Ammon's horn (tissue), 1 donor: ENCODE measurements at places on chromosomes 6 and 20.
A peak's percentile ranks its signal among the peaks of the same experiment; 100 is the strongest.

DNA sequence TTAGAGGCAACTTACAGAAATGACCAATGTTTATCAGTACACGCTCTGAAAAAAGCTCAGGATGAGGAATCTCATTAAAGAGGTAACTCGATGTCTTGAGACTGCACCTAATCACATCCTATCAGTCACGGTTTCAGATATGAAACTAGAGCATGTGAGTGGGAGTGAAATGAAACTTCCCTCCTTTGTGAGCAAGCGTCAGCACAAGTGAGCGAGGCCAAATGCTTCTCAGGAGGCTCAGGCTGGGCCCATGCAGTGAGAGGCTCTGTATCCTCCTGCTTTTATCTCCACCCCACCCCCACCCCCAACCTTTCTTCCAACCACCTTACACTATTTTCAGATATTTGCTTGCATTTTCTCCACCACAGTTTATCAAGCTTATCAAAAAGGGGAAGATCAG is 140.8 kb upstream of the RIMS1 start:
- DNase-seq: no peak

DNA sequence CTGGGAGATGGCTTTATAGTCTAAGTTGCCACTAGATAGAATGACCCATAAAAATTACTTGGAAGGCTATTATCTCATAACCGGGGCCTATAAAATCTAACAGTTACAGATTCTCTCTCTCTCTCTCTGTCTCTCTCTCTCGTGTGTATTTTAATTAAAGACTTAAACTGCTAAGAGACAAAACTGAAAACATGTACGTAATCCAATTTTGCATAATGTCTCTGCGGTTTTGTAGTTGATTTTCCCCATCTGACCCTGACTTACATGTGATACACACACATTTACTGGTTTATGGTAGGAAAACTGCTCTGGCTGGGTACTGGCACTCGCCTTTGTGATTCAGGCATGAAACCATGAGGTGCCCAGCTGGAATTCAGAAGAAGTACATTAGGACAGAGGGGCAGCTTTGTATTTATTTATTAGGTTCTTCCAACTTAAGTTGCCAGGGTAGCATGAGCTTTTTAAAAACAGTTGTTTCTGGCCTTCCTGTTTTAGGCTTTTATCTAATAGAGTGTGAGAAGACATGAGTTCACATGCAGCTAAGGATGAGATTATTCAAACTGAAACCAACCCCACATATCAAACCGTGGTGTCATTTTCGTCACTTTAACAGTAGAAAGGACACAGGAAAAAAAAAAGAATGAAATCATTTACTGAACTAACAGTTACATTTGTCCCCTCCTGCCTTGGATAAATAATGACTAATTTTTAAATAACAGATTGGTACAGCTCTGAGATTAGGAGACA is 182.5 kb downstream of the GMPR start:
- no peak for DNase-seq

DNA sequence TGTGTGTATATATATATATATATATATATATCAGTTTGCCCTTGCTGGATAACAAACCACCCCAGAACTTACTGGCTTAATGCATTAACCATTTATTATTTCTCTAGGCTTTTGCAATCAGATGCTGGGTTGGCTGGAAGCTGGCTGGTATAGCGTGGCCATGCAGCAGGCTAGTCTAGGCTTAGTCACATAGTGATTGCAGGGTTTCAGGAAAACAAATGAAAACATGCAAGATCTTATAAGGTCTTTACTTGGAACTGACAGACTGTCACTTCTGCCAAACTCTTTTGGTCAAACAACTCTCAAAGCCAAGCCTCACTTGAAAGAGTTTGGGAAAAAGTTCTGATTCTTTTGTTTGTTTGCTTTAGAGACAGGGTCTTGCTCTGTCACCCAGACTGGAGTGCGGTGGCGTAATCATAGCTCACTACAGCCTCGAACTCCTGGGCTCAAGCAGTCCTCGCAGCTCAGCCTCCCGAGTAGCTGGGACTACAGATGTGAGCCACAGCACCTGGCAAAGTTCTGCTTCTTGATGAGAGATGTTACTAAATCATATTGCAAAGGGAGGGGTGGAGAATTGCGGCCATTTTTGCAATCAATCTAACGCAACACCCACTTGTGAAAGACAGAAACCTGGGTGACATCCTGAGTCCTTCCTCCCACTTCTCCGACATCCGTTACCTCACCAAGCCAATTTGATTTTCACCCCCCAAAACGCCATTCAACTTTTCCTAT is 74.6 kb upstream of the RNF24 start:
- DNase-seq: no peak

DNA sequence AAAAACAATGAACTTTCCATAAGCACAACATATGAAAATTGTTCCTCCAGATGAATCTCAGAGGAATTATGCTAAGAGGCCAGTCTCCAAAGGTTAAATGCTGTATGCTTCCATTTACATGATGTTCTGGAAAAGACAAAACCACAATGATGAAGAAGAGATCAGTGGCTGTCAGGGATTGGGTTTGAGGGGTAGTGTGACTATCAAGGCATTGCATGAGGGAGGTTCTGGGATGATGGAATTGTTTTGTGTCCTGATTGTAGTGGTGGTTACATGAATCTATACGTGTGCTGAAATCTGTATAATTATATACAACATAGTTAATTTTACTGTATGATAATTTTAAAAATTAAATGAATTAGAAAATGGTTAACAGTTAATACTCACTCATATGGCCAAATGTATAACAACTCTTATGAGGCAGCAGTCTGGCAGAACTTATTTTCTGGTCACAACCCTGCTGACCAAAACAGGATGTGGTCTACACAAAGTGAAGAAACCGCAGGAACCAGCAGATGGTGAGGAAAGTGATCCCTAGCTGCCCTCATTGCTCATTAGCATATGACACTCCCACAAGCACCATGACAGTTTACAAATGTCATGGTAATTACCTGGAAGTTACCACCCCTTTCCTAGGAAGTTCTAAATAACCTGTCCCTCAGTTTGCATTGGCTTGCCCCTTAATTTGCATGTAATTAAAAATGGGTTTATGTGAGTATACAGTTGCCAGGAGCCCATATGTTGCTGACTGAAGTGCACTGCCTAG is 31.9 kb downstream of the NSFL1C start:
- DNase-seq: peak; percentile 37

- no peak for DNase-seq
Measured at GRCh38 chr20:44394702-44395460, 39.4 kb downstream of the HNF4A start.

DNA sequence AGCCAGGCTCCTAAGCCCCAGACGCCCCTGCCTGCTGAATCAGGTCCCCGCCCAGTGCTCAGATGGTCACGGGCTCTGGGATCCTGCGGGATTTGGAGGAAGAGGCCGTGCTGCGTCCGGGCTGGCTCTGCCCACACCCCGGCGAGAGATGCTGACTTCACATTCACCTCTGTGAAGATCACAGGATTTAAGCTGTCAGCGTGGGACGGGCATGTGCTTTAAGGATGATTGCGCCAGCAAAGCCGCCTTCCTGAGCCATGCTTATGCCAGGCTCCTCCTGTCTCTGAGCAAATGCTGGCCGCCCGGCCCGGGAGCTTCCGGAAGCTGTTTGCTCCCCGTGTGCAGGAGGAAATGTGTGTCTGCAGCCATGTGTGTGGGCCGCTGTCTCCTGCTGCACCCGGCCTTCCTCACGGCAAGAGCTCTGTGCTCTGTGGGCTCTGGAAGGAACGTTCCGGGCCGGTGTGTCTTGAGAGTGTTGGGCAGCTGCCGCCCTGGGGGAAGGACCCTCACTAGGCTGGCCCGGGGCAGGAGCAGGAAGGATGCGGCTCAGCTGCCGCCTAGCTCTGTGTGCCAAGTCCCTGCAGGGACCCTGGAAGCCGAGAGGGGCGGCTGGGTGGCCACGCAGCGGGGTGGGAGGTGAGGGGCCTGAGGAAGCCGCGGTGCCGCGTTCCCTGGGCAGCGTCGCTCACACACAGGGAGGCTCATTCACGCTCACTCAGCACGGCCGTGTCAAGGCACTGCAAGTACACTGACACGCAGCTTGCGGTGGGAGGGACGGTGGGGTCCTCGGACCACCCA is 19.0 kb upstream of the BHLHE23 start:
- peak; percentile 23 for DNase-seq

DNA sequence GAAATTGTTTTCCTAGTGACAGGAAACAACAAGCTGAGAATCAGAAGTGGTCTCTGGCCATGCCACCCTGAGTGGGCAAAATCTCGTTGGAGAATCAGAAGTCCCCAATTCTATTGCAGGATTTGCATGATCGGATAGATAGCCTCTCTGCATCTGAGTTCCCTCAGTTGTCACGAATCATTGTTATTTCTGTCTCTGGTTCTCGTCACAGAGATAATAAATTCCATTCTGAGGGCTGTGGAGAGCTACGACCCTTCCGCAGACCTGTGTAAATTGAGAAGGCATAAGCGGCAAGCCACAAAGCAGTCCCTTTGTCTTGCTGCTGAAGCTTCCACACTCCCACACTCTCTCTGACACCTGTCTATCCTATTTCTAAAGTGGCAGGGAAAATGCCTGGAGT is 102.4 kb upstream of the CNR1 start:
- no peak for DNase-seq

DNA sequence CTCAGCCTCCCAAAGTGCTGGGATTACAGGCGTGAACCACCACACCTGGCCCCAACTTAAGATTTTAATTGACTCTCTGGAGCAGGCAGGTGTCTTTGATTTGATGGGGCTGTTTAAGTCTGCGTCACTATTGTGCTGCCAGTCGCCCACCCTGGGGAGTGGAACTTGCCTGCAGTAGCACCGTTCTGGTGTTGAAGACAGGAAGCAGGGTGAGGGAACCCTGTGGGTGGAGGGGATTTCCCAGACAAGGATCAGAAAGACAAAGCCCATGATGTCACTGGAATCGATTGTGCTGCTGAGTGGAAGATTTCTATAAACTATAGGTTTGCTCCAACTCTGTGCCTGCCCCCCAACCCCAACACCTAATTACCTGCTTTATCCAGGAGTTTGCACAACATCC is 11.0 kb downstream of the ALDH8A1 start:
- no peak for DNase-seq

DNA sequence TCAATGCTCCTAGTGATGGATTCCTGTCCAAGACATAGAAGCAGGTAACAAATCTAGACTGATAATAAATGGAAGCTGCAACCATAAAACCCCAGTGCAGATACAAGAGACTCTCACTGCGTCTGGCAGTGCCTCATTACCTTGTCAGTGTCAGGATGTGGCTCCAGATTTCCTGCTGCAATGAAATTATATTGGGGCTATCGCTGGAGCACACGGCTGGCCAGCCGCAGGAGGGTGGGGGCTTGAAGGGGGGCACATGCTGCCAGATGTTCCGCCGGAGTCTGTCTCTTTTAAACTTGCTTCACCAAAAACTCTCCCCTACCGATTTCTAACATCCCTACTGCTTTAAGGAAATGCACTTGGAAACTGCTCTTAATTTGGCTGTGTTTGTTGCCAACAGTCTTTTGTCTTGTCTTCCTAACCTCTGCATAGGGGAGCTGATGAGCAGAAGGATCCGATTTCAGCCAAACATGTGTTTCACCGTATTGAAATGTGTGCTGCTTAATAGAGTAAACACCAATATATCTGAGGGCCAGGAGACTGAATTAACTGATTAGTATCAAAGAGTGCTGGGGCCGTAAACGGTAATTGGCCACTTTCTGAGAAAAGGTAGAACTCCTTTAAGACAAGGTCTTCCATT is 102.2 kb upstream of the EXOC2 start:
- no peak for DNase-seq

DNA sequence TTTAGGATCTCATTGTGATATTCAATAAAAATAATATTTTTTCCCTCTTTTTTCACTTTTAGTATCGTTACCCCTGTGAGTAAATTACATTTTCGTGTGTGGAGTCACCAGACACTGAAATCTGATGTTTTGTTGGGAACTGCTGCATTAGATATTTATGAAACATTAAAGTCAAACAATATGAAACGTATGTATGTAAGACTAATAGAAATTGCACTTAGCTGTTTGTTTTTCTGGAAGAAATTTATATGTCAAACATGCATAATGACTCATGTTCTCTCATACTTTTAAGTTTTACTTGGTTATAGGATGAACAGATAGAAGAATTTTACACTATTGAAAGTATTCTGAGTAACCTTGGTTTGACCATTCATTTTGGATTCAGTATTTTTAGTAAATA is 49.4 kb downstream of the ITCH start:
- DNase-seq: no peak

DNA sequence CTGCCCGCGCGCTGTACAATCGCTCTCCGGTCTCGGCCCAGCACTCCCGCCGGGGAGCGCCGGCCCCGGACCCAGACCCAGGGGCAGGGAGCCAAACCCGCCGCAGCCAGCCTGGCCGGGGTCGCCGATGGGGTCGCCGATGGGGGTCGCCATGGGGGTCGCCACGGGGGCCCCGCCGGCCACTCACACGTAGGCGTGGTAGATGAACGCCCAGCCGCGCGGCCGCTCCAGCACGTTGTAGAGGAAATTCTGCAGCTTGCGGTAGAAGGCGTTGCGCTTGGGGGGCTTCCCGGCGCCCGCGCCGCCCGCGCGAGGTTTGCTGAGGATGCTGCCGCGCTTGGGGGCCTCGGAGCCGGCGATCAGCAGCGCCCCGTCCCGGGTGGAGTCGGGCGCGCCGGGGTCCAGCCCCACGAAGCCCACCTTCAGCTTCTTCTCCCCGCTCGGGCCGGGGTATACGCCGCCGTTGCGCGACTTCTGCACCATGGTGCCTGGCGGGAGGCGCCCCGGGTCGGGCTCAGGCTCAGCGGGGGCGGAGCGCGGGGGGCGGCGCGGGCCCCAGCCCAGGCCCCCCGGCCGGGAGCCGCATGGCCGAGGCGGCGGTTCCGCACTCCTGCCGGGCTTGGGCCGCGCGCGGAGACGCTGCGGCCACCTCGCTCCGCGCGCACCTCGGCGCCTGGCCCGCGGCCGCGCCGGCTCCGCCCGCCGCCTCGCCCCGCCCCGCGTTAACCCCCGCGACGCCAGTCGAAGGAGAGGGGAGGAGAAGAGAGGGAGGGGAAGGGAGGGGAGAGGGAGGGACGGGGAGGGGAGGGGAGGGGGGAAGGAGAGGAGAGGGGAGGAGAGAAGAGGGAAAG is at the start of gene KCNQ2:
Gene KCNQ2 (minus strand): TSS at position 675 of the 851 bp plus-strand sequence. CDS start 192 bp downstream, at position 483.
- DNase-seq: no peak

DNA sequence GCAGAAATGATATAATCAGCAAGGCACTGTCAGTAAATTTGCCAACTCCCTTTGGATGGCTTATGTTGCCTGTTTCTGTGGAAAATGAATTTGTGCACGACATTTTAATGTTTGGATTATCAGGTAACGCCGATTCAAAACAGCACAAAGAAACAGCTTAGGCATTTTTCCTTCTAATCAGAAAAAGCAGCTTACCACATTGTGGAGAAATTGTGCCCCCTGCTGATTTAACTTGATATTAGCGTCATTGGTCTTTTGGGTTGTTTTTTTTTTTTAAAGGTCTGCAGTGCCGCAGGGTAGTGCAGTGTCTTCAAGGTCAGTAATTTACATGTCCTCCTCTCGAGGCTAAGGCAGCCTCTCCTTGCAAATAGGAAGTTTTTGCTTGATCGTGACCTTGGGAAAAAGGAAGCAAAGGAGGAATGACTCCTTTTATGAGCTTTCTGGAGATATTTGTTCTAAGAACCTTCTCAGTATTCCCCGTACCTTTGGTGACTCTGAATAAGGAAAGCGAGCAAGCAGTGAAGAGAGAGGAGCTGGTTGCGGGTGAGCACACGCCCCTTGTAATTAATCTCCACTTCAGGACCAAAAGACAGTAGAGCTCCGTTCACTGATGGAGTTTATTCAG is 79.1 kb downstream of the ELOVL4 start:
- peak; percentile 77 for DNase-seq

GRCh38 chr6:62716719-62717118 is 430.7 kb upstream of the KHDRBS2 start:
- no peak for DNase-seq
